Dermis microvascular lymphatic vessel endothelial cell (primary cell): ENCODE measurements at places on chromosomes 1 and 21.

- DNase-seq, result no peak
Measured at GRCh38 chr1:170657275-170657853, 6.6 kb upstream of the PRRX1 start.

DNA sequence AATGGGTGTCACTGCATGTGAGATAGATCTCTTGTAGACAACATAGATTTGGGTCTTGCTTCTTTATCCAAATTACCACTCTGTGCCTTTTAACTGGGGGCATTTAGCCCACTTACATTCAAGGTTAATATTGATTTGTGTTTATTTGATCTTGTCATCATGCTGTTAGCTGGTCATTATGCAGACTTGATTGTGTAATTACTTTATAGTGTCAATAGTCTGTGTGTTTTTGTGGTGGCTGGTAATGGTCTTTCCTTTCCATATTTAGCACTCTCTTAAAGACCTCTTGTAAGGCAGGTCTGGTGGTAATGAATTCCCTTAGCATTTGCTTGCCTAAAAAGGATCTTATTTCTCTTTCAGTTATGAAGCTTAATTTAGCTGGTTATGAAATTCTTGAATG, 29.6 kb downstream of the ZNF691 start:
- no peak for DNase-seq

DNA sequence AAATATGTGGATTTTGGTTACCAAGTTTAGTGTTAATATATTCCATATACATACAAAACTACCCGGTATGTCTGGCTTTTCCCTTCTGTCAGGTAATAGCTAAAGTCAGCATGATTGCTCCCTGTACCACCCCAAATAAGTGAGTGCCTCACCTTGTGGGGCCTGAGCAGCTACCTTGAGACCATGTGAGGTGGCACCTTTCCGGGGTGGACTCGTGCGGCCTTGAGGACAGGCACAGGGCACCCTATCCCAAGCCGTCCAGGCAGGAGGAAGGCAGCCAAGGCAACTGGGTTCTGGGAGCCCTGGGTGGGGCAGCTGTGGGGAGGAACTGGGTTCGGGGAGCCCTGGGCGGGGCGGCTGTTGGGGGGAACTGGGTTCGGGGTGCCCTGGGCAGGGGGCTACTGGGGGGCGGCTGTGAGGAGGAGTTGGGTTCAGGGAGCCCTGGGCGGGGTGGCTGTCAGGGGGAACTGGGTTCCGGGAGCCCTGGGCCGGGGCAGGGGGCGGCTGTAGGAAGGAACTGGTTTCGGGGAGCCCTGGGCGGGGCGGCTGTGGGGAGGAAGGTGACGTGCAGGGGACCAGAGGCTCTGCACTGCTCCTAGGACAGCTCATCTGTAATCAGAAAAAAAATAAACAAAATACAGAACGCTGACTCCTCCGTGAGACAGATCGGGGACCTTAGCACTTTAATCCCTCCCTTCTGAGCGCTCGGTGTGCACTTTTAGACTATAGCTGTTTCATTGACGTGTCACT, 63.3 kb downstream of the POFUT2 start:
- no peak for DNase-seq

DNA sequence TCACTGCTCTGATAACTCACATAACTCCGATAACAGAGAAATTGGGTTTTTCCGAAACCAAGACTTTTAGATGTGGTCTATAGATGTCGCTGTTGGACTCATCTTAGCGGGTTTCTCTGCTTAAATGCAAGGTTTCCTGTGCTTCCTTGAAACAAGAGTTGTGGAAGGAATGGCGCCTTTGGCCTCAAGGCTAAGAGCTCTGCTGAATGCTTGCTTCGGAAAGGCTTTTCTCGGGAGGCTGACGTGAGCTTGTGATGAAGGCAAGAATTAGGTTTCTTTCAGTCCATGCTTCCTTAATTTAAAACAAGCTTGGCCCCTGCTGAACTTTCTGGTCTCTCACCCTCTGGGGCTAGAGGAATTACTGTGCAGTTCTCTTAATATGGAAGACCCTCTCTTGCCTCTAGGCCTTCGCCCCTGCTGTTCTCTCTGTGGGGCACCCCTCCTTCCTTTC, 113.5 kb downstream of the MAP3K21 start:
- DNase-seq, result no peak

DNA sequence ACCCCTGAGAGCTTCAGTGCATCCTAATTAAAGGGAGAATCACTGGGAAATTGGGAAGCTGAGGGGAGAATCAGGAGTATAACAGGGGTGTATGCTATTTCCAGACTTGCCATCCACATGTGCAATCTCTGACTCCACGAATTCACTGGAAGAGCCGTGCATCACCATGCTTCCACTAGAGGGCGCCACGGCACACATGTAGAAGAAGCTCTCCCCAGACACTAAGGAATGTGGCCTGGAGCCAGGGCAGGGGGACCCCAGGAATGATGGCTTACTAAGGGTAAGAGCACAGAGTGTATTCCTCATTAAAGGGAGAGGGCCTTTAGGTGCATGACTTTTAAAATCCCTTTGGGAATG, 81.5 kb downstream of the ABCA4 start:
- DNase-seq, result peak; percentile 58

DNA sequence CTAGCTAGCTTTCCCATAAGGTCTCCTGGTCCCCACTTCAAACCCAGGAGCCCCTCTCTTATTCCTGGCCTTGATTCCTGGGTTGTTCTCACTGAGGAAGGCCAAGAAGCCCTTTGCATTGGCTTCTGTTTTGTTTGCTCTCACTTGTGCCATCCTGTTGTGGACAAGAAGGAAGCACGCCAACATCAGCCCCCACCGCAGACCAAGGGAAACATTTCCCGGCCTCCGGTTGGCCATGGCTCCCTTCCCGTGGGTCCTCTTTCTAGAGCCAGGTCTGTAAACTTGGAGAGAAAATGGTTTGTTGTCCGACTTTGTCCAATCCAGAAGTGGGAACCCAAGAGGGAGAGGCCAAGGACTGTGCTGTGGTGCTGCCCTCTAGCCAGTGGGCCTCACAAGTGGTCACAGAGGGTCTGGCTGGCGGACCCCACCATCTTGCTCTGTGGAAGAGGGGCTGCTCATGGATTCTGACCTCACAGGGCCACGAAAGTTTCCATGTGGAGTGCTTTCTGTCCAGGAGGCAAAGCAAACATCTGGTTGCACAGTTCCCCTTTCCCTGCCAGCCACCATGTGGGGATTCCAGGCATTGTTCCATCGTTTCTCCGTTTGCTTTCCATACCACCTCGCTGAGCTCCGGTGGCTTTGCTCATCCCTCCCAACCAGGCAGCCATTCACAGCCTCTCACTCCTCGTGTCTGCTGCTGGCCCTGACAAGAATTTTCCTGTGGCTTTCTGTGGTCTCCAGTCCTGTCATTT, 18.9 kb upstream of the TENT5C start:
- DNase-seq, result no peak
